ENCODE measurements at places on chromosomes 4 and X. TPM values are rescaled to one million over a fixed set of nuclear protein-coding genes. Genes with fewer than 3 reads are reported as not detected.

DNA sequence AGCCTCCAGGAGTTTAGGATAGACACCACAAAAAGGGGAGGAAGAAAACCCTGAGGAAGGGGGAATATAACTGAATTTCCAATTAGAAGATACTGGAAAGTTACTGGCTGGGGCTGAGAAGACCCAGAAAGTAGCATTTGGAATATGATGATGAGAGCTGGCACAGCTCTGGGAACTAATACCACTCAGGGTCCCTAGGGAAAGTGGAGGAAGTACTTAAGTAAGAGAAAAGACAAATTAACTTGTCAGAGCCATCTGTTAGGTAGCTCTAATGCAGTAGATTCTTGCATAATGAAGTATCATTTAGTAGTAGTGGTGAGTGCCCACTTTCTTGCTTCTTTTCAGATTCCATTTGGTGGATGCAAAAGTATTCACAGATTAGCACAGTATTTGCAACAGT lies 90.8 kb upstream of the TSPAN5 start:
- peak; percentile 11 for DNase-seq

- DNase-seq, result no peak
Observed at GRCh38 chrX:9327086-9327746, 137.6 kb upstream of the TBL1X start.

DNA sequence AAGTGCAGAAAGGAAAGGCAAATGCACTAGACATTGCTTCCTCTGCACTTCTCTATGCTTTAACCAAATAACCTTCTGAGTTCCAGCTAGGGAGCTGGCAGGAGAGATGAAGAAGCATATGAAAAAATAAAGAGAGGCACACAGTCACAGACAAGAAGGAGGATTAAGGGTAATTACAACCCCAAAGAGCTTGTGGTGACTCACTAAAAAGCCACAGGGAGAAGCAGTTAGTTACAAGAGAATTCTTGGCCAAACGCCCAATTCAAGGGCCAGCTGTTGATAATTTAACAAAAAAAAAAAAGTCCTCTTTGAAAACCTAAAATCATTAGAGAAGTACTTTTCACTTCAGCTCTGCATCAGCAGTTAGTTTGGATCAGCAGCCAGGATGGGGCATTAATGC lies 478.0 kb downstream of the KCNIP4 start:
- DNase-seq, result no peak

- DNase-seq, result no peak
Observed at GRCh38 chr4:159281771-159282170, 178.9 kb downstream of the RAPGEF2 start.

GRCh38 chrX:149717803-149718202 lies 5.9 kb downstream of the MAGEA11 start:
- no peak for DNase-seq

- peak; percentile 51 for DNase-seq
Observed at GRCh38 chrX:110317061-110317819, 645 bp downstream of the AMMECR1 start.

GRCh38 chr4:118363166-118363565 lies 10.4 kb upstream of the PRSS12 start:
- DNase-seq, result no peak

DNA sequence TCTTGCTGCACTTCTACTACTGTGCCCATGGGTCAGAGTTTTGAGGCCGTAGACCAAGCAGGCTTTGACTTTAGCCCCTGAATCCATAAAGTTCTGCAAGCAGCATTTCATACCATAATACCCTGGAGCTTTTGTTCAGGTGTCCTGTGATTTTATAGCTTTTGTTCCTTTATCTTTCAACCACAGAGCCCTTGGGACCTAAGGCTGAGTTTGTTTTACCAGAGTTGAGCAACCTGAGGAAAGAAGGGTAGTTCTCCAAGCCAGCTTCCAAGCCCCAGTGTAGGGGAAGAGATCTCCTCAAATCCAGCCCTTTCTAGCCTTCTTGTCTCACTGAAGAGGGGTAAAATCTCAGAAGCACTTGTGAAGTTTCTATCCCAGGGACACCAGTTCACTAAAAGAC lies 35.1 kb downstream of the MAGED2 start:
- DNase-seq, result no peak

GRCh38 chr4:3492741-3493719 lies 29.9 kb downstream of the DOK7 start:
- DNase-seq, result peak; percentile 18

- no peak for DNase-seq
Observed at GRCh38 chrX:4572691-4573090, 859.2 kb upstream of the PRKX start.

DNA sequence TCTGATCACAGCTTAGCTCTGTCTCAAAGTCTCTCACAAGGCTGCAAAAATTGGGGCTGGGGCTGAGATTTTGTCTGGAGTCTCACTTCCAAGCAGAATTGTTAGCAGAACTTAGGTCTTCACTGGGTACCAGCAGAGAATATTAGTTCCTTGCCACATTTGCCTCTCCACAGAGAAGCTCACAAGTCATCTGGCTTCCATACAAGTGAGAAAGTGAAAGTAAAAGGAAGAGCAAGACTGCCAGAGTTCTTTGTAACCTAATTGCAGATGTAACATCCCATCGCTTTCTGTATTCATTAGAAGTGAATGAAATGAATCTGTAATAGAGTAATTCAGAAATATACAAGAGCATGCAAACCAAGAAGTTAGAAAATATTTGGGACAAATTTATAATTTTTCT lies 624.1 kb upstream of the GNPDA2 start:
- DNase-seq, result peak; percentile 10

- DNase-seq, result no peak
Observed at GRCh38 chrX:124085063-124085462, 123.6 kb downstream of the STAG2 start.

DNA sequence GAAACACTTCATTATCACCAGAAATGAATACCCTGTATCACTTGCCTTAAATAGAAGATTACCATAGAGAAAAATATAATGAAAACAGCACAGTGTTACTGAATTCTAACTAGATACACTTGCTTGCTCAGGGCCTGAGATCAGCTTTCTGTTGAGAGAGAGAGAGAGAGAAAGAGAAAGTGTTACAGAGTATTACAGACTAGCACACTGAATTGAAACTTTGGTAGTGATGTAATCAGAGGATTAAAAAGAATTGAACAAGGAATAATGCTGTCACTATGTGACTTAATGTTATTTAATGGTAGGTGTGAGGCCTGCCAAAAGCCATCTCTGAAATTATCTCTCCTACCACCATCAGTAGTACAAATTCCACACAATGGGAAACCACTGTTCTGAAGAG lies 35.5 kb upstream of the CASK start:
- no peak for DNase-seq

- DNase-seq, result no peak
Observed at GRCh38 chr4:7894677-7895181, 44.9 kb downstream of the AFAP1 start.

CPE gene
- 238 TPM for polyA plus RNA-seq

INTS6L gene
- polyA plus RNA-seq, result 34.4 TPM

ALPK1 gene
- 1.6 TPM for polyA plus RNA-seq

ABLIM2 gene
- 4.9 TPM for polyA plus RNA-seq

XK gene
- 2.2 TPM for polyA plus RNA-seq

CFAP299 gene
- polyA plus RNA-seq, result 0.34 TPM

Measured in cardiac muscle cell (in vitro differentiated cells and primary cell).